ENCODE measurements at places on chromosomes 1 and 21.

GRCh38 chr1:207128336-207128921 lies 24.4 kb downstream of the C4BPA start:
- no peak for DNase-seq

DNA sequence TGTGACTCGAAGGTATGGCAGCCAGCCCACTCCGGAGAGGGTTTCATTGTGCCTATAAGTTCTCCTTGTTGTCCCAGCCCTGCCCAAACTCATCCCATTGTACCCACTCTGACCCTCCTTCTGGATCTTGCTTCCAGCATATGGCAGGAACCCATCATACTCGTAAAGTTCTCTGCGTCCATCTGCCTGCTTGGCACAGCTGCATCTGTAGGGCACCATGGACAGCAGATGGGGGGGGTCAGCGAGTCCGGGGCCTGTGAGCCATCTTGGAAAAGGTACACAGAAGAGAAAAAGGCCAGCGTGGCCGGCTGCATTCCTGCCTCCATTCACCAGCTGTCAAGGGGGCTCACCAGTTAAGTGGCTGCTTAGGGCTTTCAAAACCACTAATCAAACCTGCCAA lies 94.9 kb upstream of the IGSF21 start:
- no peak for DNase-seq

GRCh38 chr1:234620272-234621126 lies 10.5 kb upstream of the IRF2BP2 start:
- DNase-seq = no peak

- DNase-seq = no peak
These were observed 40.1 kb upstream of the BMP8B start for GRCh38 chr1:39828734-39829133.

GRCh38 chr1:153849487-153850185 lies 73.1 kb downstream of the GATAD2B start:
- no peak for DNase-seq

Measured in uterus (tissue), 4 donors.